Hematopoietic multipotent progenitor cell treated with erythropoietin and hydrocortisone succinate and interleukin-3 and kit ligand, for 4 days (in vitro differentiated cells): ENCODE measurements at places on chromosomes 16 and 17.

GRCh38 chr17:16492613-16493530 is 879 bp upstream of the LRRC75A start:
- DNase-seq = no peak

- no peak for DNase-seq
Measured at GRCh38 chr17:60445144-60445543, 22.9 kb downstream of the CHCT1 start.

GRCh38 chr16:81623365-81624102 is 155.6 kb upstream of the PLCG2 start:
- peak; percentile 90 for DNase-seq

GRCh38 chr17:64278614-64279013 is 15.6 kb upstream of the TEX2 start:
- DNase-seq = no peak

DNA sequence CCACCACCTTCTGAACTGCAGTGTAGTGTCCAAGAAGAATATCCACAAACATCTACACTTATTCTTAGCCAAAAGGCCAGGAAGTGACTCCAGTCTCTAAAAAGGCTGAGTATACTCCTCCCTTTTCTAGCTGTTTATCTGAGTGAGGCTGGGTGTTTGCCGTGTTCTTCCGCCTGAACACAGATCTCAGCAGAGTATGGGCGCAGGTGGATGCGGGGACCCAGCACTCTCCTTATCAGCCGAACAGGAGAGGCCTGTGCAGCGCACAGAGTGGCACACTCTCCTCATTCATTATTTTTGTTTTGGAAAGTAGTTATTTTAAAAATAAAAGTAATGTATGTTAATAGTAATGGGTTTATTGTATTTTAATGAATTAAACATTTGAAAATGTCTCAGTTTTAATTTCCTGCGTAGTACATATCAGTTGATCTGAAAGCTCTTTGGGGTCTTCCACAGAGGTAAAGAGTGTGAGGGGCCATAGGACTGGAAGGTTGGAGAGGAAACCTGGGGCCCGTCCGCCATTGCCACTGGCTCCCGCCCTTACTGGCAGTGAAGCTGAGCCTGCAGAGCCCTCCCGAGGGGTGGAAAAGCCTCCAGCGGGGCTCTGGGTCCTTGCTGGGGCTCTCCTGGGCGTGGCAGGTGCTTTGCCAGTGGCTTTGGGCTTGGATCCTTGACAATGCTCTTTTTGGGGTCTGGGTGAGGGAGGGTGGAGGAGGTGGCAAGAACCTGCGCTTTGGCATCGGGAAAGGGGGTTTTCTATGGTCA is 53.8 kb downstream of the PDPK1 start:
- DNase-seq = no peak

- DNase-seq = peak; percentile 57
Measured at GRCh38 chr17:38867968-38868816, 1.7 kb upstream of the LASP1 start.

DNA sequence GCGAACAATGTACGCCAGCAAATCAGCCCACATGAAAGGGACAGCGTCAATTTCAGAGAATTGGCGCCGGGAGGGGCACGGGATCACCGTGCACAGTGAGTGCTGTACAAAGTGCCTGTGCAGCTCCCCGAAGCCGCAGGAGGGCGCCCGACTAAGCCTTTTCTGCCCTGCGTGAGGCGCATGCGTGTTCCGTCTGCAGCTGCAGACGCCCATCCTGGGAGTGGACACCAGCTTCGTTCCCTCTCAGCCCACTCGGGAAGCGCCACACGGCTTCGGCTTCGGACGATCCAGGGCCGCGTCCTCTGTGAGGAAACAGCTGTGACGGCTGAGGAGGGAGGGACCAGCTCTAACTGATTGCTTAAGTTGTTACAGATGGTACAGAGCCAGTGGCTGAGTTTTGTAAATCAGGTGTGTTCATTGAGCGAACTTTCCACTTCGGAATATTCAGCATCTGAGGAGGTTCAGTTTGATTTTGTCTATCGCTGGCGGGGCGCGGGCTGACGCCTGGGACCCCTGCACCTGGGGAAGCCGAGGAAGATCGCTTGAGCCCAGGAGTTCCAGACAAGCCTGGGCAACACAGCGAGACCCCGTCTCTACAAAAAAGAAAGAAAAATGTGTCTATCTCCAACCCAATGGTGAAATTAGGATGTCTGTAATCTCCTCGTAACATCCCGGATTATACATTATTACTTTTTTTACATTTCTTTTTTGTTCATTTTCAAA is 15.4 kb upstream of the ZNF287 start:
- peak; percentile 89 for DNase-seq

DNA sequence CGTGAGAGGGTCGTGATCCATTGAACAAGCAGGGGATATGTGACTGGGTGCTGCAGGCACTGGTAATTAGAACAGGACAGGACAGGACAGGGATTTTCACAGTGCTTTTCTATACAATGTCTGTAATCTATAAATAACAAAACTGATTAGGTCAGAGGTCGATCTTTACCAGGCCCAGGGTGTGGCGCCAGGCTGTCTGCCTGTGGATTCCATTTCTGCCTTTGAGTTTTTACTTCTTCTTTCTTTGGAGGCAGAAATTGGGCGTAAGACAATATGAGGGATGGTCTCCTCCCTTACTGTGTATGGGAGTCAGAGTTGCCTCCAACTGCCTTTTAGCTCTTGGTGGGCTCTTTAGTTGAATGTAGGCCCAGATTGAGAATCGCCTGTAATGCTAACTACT is 1.5 kb upstream of the ZNF764 start:
- DNase-seq = peak; percentile 38

DNA sequence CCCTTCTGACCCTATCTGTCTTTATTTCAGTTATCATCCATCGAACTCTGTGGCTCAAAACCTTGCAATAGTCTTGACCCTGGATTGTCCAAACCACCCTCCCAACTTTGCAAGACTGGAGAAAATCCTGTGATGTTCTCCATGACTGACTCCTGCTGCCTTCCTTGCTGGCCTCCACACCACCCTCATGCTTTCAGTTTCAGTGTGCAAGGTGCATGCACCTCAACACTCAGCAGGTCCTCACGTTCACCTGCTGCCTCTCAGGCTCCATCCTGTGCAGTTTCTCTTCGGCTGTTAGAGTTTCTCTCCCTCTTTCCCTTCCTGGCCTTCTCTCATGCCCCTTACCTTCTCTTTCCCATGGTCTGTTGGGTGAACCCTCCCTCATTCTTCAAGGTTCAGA is 59.4 kb upstream of the ASIC2 start:
- DNase-seq = no peak

GRCh38 chr17:21275047-21275578 is 9.4 kb upstream of the MAP2K3 start:
- peak; percentile 46 for DNase-seq

DNA sequence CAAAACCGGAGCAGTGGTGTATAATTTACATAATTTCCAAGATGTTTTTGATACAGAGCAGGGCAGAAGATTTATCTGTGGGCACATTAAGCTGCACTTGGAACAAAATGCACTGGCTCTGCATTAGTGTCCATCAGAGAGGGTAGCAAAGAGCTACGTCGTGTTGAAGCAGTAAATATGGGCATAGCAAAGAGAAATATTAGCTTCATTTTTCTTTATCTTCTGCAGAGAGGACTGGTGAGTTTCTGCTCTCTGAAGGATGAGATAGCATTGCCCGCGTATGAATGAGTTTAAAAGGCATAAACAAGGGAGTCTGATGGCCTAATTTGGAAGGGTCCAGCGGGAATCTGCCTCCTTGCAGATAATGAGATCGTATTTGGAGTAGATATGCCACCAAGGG is 227.8 kb upstream of the CDH11 start:
- DNase-seq = no peak

GRCh38 chr16:9138021-9138680 is 46.7 kb downstream of the HAPSTR1 start:
- DNase-seq = no peak

DNA sequence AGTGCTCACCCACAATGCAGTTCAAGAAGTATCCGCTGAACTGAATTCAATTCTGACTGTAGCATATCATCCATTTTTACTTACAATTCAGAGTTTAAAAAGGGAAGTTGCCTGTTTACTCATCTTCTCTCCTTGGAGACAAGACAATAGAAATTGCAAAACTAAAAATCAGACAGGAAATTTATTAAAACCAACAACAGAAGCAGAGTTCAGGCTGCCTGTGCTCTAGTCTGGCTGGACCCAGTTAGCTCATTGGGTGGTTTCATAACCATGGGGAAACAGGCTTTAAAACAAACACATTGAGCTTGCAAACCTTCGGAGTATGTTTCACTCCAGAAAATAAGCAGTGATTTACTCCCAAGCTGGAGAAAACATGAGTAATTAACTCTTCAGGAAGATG is 321.4 kb downstream of the GRIN2A start:
- no peak for DNase-seq

- peak; percentile 89 for DNase-seq
Measured at GRCh38 chr17:8062435-8062806, 23.6 kb downstream of the ALOX15B start.

DNA sequence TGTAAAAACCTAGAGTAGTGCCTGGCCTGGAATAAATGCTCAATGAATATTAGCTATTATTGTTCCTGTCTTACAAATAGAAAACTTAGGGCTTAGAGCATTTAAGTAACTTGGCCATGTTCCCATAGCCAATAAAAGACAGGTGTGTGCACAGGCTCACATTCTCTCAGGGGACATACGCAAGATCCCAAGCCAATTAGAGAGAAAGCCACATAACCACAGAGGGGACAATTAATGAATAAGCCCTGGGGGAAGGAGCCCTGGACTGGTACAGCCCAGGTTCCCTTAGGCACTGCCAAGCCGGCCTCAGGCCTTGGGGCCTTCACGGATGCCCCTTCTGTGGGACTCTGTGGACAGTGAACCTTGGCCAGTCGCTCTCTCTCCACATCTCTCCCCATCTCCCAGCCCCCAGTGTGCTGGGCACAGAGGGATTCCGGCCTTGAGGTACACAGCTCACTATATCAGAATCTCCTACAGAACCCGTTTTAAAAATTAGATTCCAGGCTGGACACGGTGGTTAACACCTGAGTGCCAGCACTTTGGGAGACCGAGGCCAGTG is 27.3 kb upstream of the ABCC12 start:
- no peak for DNase-seq

DNA sequence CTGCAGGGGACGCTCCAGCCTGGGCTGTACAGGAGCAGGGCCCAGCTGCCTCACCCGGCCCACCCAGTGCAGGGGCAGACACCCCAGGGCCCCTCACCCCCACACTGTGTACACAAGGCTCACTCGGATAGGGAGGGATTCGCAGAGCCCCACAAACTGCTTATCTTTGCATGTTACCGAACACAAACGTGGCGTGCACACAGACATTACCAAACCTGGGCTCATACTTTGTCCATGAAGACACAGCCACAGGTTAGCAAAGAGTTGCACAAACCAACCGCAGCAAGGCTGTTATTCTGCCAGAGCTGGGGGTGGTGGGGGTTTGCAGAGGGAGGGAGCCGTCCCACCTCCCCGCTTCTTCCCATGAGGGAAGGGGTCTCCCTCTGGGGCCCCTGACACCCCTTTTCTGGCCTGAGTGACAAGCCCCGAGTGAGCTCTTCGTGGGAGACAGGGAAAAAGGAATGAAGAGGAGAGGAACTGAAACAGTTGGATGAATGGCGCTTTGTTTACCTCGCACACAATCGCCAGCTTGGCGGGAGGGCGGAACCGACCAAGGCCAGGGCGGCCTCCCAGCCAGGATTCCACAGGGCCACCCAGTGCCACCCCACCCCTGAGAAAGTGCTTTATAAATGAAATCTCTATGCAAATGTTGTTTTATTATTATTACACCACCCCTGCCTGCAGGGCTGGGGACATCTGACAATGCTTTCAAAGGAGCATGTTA is 434 bp upstream of the CPSF4L start:
- DNase-seq = no peak

- DNase-seq = peak; percentile 77
Measured at GRCh38 chr17:76585649-76586593, at the start of gene ST6GALNAC2. Gene ST6GALNAC2, minus strand, starts transcription at chr17:76585860. Its CDS starts 52 bp downstream, at chr17:76585808.

GRCh38 chr17:1931844-1932579 is 93.1 kb downstream of the RTN4RL1 start:
- DNase-seq = no peak

DNA sequence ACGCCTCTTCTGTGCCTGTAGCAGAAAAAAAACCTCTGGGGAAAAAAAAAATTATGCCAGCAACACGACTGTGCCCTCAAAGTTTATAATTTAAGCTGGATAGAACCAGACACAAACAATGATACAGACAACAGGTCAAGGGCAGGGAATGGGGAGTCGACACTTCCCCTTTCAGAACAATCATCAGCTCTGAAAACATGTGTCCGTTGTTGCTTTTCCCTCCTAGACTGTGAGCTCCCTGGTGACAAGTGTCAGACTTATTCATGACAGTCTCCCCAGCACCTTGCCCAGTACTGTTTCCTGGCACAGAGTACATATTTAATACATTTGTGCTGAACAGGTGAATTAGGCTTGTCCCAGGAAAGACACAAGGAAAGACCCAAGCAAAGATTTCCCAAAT is 178.3 kb downstream of the SOX9 start:
- DNase-seq = no peak

DNA sequence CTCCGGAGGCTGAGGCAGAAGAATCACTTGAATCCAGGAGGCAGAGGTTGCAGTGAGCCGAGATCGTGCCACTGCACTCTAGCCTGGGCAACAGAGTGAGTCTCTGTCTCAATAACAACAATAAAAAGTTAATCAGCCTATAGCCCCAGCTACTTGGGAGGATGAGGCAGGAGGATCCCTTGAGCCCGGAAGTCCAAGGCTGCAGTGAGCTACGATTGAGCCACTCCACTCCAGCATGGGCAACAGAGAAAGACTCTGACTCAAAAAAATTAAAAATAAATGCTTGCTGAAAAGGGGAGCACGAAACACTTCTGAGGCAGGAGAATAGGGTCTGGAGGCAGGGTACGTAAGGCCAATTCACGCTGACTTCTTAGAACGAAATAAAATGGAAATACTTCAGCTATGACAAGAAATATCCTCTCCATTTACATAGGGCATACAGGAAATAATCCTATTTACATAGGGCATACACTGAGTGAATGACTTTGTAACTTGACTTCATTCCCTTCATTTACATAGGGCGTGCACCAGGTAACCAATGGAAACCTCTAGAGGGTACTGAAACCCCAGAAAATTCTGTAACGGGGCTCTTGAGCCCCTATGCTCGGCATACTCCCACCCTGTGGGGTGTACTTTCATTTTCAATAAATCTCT is 3.2 kb upstream of the PRPSAP1 start:
- DNase-seq = no peak

GRCh38 chr16:86576591-86577313 is 1.6 kb upstream of the FOXL1 start:
- no peak for DNase-seq

- DNase-seq = peak; percentile 80
Measured at GRCh38 chr17:35345926-35346771, 27.3 kb downstream of the SLFN11 start.
